ENCODE measurements at places on chromosomes 11 and 22. TPM values are rescaled to one million over a fixed set of nuclear protein-coding genes. Genes with fewer than 3 reads are reported as not detected.

NCAM1 gene
- 54.2 TPM for total RNA-seq

PRAME gene
- total RNA-seq, result 0.93 TPM

FAM180B gene
- 0.31 TPM for total RNA-seq

ME3 gene
- 2.5 TPM for total RNA-seq

CHADL gene
- 0.45 TPM for total RNA-seq

CHKA gene
- 34.9 TPM for total RNA-seq

PC gene
- 6.5 TPM for total RNA-seq

DBX1 gene
- not detected for total RNA-seq

MS4A15 gene
- not detected for total RNA-seq

MGAT3 gene
- total RNA-seq, result 0.38 TPM

TLCD5 gene
- total RNA-seq, result 0.33 TPM

IFITM10 gene
- 2.3 TPM for total RNA-seq

SCUBE1 gene
- total RNA-seq, result not detected

ANO1 gene
- not detected for total RNA-seq
